ENCODE measurements at places on chromosomes 5 and 9.

DNA sequence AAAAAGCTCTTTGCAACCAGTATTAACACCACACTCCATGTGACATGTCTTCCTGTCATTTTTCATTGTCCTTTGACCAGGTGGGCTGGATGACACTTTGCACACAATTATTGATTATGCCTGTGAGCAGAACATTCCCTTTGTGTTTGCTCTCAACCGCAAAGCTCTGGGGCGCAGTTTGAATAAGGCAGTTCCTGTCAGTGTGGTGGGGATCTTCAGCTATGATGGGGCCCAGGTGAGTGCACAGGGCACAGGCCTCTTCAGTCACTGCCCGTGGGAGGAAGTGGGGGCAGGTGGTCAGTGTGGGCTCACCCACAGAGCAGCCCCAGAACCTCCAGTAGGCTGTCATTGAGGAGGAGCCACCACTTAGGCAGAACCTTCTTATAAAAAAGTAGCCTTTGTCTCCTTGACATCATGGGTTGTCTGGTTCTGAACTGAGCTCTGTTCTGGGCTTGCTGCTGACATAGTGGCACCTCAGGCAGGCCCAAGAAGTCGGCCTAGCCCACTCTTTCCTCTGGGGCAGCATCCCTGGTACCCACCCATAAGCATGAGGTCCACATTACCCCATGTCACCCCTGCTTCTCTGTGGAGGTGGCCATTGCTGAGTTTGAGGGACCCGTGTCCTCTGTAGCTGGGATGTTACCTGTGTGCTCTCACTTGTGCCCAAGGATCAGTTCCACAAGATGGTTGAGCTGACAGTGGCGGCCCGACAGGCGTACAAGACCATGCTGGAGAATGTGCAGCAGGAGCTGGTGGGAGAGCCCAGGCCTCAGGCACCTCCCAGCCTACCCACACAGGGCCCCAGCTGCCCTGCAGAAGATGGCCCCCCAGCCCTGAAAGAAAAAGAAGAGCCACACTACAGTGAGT lies 39.3 kb downstream of the SECISBP2 start:
- DNase-seq: no peak

DNA sequence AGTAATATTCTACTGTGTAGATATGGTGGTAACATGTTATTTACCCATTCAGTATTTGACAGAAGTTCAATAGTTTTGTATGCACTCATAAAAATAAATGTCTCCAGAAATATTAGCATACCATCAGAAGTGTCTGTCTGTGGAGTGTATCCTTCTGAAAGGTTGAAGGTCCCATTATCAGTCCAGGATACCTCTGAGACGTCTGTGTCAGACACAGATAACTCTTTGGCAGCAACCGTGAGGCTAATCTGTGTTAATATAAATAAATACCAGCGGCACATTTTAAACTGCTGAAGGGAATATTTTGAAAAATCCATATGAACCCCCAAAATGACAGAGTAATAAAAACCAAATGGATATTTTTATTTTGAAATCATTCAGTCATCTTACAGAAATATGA lies 11.9 kb upstream of the ZNF622 start:
- no peak for DNase-seq

- no peak for DNase-seq
These were observed 12.2 kb upstream of the SLC44A1 start for GRCh38 chr9:105232207-105232606.

GRCh38 chr9:36258996-36259533 lies 817 bp upstream of the GNE start:
- no peak for DNase-seq

- DNase-seq: no peak
These were observed 11.6 kb downstream of the COL27A1 start for GRCh38 chr9:114166614-114167572.
